ENCODE measurements at places on chromosomes 5 and 9.

GRCh38 chr9:132840980-132841379, 37.1 kb downstream of the AK8 start:
- no peak for DNase-seq

GRCh38 chr9:92715488-92716231, 45.7 kb upstream of the IPPK start:
- DNase-seq, result no peak

- DNase-seq, result no peak
Observed at GRCh38 chr5:9515436-9515835, 30.4 kb downstream of the SEMA5A start.

GRCh38 chr9:87378676-87379075, 119.0 kb upstream of the DAPK1 start:
- DNase-seq, result no peak

GRCh38 chr5:169114466-169115065, 186.4 kb downstream of the SLIT3 start:
- DNase-seq, result no peak

- no peak for DNase-seq
Observed at GRCh38 chr9:99832558-99832864, 10.8 kb downstream of the NR4A3 start.

DNA sequence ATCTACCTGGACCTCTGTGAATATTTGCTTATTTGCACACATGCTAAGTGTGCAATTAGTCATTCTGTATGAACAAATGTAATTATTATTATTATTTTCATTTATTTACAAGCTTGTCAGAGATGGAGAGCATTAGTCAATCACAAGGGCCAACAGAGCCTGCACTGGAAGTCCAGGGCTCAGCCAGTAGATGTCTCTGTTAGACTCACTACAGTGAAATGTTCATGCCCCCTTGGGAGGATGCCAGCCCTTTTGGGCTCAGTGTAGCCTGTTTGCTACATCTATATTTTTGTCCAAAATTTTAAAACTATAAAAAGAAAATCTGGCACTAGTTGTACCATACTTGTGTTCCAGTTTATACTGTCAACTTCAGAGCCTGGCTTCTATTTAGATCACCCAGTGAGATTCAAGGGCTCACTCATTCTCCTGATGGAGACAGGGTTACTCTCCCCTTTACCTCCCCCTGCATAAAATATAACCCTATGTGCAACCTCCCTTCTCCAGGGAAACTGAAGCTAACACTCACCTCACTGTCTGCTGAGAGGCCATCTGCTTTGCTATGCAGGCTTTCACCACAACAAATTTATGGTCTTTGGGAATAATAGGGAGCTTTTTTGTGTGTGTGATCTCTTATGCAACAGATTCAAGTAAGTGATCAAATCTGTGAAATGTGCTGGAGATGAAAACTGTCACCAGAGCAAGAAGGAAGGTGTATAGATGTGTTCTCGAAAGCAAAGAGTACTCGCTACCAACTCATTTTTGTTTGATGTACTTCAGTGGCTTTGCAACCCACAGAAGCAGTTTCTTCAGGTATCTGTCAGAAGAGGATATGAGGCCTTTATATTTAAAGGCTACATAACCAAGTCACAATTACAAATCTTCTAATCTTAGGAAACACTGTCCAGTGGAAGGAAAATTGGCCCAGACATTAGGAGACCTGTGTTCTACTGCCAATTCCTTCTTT, 99.9 kb upstream of the TLE4 start:
- no peak for DNase-seq

DNA sequence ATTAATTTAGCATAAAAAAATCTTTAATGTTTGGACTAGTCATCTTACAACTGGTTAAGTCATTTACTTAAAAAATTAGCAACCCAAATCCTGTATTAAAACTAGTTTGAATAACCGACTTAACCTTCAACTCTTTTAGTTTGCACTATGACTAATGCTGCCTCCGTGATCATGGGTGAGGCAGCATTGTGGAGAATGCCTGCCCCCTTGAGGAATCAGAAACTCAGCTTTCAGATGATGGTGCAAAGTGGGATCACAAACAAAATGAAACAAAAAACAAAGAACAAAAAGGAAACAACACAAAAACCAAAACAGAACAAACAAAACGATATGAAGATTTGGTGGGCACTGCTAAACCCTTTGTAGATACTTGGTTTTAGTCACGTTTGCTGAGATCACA, 127.0 kb upstream of the PALM2AKAP2 start:
- DNase-seq, result peak; percentile 19

DNA sequence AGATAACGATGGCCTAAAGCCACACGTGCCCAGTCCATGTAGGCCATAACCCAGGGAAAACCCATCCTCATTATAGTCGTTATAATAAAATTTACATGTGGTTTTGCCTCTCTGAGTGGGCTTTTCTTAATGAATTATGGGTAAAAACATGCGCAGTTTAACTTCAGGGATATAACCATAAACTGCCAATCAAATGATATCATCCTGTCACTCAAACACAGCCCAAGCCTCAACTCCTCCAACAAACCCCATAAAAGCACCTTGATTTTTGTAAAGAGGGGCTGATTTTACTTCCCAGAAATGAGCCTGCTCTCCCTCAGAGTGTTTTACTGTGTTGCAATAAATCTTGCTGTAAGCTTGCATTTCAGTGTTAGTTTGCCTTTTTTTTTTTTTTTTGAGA, 15.8 kb upstream of the SETX start:
- no peak for DNase-seq

- DNase-seq, result no peak
Observed at GRCh38 chr5:176748967-176749935, 61.1 kb upstream of the UNC5A start.

GRCh38 chr5:172828911-172829431, 5.1 kb upstream of the ERGIC1 start:
- no peak for DNase-seq

DNA sequence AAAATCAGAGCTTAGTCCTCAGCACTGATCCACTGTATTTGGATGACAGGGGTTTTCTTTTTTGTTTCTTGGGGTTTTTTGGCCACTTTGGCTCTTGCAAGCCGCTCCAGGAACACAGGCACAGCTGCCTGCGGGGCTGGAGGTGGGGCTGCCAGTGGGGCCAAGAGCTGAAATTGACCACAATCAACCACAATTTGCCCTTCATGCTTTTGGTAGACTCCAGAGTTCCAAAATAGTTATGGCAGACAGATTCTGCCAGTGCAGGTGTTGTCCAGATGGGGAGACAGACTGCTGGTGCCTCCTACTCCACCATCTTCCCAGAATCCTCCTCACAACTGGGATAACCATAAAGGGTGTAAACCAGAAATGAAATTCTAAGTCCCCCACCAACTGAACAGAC, 36.5 kb downstream of the PLEKHG4B start:
- DNase-seq, result no peak

GRCh38 chr9:73680831-73681230, 529.2 kb downstream of the ANXA1 start:
- no peak for DNase-seq

- peak; percentile 80 for DNase-seq
Observed at GRCh38 chr5:109865637-109866036, 175.9 kb downstream of the MAN2A1 start.

DNA sequence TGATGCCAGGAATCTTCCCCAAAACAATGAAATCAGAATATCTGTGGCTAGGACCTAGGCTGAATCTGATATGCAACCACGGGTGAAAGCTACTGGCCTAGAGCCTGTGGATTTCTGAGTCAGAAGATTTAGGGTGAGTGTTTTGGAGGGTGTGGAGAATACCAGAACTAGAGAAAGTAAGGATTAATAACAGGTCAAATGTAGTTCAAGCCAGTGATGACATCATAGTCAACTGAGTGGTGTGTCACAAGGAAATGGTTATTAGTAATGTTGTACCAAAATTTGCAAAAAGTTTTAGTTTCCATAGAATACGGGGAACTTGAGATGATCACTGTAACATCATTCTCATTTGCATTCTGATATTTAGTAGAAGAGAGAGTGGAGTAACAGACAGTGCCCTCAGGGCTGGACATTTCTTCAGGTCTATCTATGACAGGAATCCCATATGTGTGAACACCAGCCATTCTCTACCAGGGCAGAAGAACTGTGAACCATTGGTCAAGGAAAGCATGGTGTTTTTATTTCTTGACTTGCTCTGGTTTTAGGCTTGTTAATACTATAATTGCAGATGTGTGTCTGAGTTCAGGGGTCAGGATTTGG, 3.7 kb downstream of the GALNT12 start:
- DNase-seq, result peak; percentile 78

DNA sequence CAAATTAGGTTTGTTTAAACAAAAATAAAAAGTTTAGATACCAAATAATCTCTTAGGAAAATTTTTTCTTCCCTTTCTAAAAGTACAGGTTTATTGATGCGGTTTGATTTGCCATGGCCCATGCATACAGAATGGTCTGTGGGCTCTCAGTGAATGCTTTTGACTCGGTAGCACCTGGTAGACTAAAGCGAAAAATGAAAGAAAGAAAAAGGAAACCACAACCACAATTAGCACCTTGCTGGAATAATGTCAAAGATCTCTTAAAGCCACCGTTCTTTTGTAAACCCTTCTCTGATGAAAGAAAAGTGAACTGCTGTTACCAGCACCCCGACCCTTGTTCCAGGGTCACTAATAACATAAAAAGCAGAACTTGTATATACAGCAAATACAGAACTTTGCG, 157.9 kb downstream of the NFIB start:
- DNase-seq, result no peak

GRCh38 chr9:530681-531080, 310.8 kb upstream of the DMRT1 start:
- DNase-seq, result peak; percentile 13

- DNase-seq, result no peak
Observed at GRCh38 chr5:601771-602465, 10.2 kb upstream of the CEP72 start.

- no peak for DNase-seq
Observed at GRCh38 chr9:137138722-137139467, at the start of gene GRIN1. TSS of gene GRIN1 (plus strand) at chr9:137139154. CDS start at chr9:137139487, 333 bp downstream.

Data from HS-5 (cell line).